ENCODE measurements at places on chromosomes 1 and 21.

DNA sequence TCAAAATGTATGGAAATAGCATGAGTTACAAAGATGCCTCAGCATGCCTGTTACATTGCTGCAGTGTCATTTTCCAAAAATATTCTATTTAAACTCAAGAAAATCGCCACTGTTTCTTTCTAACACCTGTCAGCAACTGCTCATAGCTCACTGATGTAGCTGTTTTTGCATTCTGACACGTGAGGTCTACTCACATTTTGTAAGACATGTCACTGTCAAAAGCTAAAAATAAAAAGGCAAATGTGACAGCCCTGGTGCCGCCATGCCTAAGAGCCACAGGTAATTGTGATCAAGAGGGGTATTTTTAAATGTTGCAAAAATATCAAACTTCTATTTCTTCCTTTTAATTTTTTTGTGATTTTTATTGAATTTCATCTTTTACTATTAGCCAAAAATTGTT, 556.2 kb upstream of the TMPRSS15 start:
- DNase-seq, result no peak

- no peak for DNase-seq
Observed at GRCh38 chr21:31088474-31088751, 50.1 kb upstream of the KRTAP19-8 start.

DNA sequence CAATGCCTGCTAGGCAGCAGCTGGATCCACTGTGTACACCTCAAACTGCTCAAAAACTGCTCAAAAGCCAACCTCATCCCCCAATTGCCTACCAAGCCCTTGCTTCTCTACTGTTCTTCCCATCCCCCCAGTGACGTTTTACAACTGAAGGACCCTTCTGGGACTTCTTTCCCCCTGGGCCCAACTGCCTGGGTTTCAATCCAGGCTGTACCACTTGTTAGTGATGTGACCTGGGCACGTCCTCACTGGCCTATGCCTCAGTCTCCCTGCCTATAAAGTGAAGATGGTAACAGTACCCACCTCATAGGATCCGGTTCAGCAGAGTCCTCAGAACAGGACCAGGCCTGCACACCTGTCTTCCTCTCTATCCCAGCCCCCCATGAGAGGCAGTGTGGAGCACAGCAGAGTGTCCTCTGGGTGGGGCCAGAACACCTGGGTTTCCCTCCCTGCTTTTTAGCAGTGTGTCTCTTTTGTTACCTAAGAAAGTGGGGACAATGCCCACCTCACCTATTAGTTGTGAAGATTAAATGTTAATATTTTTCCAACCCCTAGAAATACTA, 1.9 kb upstream of the TEKT2 start:
- DNase-seq, result no peak

DNA sequence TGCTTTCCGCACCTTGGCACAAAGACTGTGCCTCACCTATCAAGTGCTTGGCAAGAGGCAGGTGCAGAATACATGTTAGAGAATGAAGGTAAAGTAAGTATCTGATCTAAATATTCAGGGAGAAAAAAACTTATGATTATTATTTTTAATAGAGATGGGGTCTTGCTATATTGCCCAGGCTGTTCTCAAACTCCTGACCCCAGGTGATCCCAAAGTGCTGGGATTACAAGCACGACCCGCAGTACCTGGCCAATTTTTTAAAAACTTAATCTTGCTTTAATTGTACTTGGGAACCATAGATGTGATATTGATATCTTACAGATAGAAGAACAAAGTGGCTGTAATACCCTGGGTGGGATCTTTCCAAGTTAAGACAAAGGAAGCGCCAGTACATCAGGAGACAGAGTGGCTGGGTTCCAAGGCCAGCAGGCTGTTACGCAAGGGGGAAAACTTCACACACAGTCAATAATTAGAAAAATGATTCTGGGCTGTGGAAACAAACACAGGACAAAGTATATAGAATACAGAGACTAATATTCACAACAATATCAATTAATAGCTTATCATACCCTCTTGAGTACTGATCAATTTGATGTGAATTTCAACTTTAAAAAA, 58.6 kb upstream of the ATP1A1 start:
- no peak for DNase-seq

- no peak for DNase-seq
Observed at GRCh38 chr1:88979054-88979748, 13.2 kb downstream of the KYAT3 start.

GRCh38 chr1:41241354-41241748, 755 bp downstream of the SCMH1 start:
- DNase-seq, result no peak

DNA sequence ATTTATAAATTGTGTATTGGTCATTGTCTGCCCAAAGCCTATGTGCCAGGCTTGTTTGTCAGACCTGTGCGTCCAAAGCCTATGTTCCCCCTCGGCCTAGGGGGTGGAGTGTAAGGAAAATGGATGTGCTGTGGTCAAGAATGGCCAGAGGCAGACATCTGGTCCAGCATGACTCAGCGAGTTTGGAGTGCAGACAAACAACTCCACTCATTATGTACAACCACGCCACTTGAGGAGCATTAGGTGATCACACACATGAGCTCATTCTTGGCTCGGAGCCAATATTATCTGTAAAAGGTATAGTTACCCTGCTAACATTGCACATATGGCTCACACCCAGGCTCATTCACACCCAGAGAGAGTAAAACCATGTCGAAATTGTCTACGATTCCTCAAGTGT, 1047.6 kb upstream of the ADGRL4 start:
- DNase-seq, result no peak

- DNase-seq, result no peak
Observed at GRCh38 chr1:212484701-212485570, 52.2 kb downstream of the NENF start.

DNA sequence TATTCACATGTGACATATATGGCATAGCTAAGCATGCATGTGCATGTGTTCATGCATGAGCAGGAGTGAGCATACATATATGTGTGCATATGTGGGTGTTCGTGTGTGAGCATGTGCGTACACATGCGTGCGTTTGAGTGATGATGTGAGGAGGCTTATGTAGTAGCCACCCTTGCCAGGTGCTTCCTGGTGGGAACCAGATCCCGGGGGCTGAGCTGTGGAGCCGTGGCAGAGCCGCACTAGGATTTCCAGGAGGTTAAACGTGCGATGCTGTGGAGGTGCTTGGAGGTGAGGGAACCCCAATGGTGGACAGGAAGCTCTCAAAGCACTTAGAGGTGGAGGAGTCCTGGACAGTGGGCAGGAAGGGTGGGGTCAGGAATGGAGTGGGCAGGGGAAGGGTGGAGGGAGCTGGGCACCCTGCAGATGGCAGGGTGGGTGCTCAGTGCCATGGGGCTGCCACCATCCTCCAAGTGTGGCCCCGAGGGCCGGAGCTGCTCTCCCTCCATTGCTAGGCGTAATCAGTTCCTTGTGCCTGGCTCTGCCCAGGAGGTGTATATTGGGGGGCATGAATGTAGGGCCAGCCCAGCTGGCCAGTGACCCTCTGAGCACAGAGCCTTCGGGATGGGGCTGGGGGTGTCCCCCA, 48.5 kb downstream of the COL18A1 start:
- DNase-seq, result no peak

GRCh38 chr1:40396420-40396819, 22.9 kb downstream of the SMAP2 start:
- no peak for DNase-seq

DNA sequence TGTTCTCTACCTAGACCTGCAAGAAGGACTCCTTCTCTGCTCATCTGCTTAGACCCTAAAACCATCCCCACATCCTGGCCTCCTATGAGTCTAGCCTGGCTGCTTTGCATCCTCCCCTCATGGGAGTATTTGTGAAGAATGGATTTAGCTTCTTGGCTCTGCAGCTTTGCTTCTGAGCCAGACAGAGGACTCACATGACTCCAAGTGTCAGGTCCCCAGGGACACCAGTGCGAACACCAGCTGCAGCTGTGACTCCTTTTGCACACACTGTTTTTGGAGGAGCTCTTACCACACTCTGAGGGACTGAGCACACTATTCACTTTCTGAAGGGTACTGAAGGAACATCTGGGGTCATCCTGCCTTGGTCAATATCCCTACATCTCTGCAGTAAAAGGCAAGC, 131.8 kb upstream of the SGIP1 start:
- no peak for DNase-seq

DNA sequence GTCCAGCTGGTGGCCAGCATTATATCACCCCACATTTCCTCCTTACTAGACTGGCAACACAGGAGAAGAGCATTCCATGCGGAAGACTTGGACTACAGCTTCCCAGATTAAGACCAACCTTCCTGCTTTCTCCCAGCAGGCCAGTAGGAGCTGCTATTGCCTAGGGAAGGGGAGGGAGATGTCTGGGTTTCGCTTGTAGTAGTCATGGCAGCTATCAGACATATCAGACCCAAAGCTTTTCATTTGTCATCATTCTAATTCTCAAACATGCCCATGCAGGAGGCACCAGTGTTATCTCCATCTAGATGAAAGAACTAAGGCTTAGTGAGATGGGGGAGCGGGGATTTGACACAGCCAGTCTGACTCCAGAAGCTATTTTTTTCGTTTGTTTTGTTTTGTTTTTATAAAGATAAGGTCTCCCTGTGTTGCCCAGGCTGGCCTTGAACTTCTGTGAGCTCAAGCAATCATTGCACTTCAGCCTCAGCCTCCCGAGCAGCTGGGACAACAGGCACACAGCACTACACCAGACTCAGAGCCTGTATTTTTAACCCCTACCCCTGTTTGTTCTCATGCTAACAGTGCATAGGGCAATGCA, 4.5 kb downstream of the PLA2G2A start:
- DNase-seq, result peak; percentile 23

DNA sequence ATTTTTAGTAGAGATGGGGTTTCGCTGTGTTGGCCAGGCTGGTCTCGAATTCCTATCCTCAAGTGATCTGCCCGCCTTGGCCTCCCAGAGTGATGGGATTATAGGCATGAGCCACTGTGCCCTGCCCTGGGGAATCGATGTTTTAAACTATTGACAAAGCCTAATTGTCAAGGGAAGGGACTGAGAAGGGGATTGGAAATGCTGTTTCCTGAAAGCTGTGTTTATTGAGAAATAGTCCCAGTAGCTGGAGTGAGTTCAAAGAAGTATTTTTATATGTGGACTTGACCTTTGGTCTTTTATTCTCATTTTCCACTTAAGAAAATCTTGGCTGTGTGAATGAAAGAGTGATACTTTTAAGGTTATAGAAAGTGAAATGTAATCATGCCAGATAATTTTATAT, 47.5 kb downstream of the KIF1B start:
- DNase-seq, result no peak

DNA sequence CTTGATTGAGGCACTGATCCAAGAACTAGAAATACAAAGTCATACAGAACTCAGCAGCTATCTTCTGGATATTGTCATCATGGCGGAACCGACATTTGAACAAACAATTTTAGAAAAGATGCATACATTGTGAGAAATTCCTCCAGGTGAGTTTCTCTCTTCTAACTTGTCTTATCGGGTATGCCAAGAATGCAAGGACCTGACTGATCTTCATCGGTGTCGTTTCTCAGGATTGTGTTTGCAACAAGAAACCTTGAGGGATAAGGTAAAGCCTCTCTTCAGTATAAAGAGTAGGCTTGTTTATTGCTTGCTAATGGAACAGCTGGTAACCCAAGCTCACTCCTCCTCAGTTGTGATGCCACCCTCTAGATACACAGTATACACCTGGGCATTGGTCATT, 62.2 kb downstream of the NME7 start:
- no peak for DNase-seq

DNA sequence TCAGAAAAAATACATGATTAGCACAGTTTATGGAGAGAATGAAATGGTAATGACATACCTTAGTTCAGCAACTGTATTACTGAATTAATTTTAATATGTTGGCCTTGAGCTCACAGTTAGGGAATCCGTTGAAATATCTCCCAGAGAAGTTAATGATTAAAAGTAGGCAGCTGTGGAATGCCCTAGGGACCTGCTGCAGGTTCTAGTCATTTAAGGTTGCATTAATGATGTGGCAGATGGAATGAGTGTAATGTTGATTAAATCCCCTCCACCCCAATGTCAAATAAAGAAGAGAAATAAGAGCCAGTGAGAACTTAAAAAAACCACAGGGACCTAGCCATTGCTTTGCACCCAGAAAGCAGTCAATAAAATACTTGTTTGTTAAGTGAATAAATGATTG, 40.3 kb upstream of the TRIM45 start:
- DNase-seq, result no peak

- DNase-seq, result no peak
Observed at GRCh38 chr1:228039986-228040385, 33.2 kb downstream of the WNT3A start.

DNA sequence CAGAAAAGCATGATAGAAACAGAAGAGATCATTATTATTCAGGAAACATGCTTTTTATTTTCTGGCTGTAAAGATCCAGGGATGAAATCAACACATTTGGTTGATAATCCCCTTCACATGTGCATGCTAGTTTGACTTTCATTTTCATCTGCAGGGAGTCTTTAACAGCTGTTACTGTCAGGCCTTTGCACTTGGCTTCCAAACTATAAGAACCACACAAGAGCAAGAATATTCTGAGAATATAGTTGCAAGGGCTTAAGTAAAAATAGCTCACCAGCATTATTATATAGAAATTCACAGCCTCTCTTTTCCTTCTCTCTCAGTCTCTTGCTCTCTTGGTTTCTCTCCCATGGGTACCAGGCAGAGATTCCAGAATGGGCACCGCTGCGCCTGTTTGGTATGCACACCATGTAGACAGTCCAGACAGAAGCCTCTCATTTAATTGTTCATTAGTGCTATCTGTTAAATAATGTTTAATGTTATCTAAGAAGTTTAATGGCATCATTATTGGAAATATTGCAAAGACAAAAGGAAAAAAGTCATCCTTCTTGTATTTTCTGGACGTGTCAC, 622.3 kb upstream of the PLXNA2 start:
- DNase-seq, result no peak

DNA sequence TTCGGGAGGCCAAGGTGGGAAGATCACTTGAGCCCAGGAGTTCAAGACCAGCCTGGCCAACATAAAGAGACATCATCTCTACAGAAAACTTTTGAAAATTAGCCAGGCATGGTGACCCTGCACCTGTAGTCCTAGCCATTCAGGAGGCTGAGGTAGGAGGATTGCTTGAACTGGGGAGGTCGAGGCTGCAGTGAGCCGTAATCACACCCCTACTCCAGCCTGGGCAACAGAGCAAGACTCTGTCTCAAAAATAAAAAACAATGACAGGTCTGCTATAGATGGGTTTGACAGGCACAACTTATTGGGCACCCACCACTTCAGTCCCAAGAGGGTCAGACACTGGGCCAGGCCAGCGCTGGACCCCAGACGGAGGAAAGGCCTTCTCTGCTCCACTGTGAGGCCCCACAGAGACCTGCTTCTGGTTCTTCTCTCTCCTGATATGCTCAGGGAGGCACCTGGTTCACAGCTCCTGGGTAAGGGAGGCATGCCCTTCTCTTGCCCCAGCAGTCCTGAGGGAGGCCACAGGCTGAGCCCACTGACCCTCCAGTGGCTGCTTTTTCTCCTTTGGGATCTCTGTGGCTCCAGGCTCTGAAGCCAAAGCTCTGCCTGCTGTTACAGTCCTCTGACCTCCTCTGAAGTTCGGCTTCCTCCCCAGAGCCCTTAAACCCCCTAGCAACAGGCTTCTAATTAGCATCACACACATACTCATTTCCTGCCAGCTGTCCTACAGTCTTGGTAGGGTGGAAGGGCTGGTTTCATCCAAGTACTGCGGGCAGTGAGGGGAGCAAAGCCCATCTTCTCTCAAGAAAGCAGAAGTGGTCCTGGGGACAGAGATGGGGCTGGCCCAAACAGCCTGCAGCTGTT, 14.4 kb downstream of the S100A16 start:
- peak; percentile 33 for DNase-seq
